CD8-positive, alpha-beta T cell (primary cell): ENCODE measurements at places on chromosomes 12 and 14.

- no peak for DNase-seq
These were observed 153.7 kb downstream of the PCNX1 start for GRCh38 chr14:71060825-71061455.

DNA sequence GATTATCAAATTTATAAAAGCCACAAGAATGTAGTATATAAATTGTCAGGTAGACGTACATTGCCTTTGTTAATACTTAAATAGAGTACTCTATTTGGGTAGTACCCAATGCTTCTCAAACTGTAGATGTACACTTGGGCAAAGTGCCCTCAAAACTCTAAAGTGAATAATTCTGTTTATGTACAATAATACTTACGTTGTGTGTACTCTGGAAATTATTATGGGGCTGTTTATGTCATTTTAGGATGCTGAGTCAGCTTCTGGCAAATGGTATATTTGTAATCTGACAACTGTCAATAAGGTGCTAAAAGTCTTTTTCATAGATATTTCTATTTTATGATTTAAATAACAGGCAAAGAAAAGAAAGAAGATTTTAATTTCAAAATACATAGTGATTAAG is 102.4 kb downstream of the CCDC91 start:
- no peak for DNase-seq

- peak; percentile 60 for DNase-seq
These were observed 61.3 kb downstream of the C14orf132 start for GRCh38 chr14:96100161-96101064.

DNA sequence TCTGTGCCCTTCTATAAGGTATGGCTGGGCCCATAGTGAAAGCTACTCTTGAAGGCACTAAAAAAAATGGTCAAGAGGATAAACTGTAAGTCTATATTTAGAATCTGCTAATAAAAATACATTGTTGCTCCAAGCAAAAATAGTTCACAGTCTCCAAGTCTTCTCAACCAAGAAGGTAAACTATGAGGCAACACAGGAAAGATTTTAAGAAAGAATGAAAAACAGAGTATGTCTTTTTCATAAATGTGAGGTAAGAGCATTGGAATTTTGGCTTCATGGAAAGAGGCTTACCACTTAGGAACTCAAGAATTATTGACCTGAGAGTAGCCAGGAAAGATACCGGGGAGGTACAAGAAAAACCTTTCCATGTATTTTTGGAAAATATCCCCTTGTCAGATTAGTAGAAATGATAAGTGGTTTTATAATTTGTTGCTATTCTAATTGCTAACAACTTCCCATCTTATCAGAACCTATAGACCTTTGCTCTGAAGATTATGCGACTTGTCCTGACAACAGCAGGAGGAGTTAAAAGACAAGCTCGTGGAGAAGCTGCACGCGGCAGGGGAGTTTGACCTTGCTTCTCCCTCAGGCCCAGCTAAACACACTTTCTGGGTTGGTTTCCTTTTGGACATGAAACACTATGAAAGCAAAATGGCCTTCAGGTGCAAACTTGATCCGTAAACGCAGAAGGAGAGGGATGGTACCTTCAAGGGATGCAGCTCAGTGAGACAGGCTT is 238.1 kb downstream of the FOXN3 start:
- no peak for DNase-seq

DNA sequence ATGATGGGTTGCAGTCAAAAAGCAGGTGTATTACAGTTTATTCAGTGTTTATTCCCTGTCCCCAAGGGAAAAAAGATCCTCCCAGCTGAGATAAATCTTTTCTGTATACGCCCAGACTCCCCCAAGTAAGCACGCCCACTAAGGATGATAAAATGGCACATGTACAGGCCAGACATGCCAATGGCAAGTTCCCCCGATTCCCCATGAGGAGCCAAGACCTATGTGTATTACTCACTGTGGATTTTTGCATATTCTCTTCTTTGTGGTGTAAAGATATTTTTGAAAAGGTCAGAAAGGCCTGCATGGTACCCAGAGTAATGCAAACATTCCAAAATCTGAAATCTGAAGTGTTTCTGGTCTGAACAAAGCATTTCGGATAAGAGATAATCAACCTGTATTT is 22.2 kb downstream of the NR2C1 start:
- no peak for DNase-seq

GRCh38 chr14:65329911-65330310 is 82.6 kb upstream of the FUT8 start:
- DNase-seq = no peak

DNA sequence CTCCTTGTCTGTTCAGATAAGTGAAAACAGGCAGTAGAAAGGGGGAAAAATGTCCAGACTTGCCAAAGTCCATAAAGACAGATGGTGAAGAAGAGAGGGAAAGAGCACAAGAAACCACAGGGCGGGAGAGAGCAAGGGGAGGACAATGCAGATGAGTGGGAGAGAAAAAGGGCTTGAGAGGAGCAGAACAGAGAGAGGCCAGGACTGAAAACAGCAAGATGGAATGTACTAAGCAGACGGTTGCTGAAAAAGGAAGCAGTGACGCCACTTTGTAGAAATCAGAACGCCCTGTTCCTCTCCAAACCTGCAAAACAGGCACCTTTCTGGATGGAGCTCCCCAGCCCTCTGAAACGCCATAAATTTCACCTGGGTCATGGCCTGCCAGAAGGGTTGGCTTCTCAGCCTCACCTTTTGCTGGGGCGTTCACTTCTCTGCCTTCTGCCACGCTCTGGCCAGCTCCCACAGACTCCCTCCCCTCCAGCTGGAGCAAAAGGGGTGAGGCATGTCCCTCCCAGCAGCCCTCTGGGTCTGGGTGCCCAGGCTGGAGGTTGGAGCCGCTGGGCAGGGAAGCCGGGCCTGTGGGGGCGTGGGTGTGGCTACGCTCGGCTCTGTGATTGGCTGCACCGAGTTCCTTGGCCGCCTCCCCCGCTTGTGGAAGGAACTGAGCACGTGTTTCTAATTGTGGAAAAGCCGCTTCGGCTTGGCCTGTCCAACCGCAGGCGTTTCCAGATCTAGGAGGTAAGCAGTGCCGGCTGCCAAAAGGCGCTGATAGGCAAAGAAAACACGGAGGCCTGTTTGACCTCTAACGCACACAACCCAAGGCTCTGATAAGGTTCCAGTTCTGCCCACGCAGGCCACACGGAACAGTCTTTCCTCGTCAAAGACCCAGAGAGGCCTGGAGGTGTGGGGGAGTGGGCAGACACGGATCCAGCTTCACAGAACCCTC is 29.3 kb downstream of the SLC7A8 start:
- DNase-seq = no peak

GRCh38 chr12:12456637-12457036 is 99.8 kb downstream of the BORCS5 start:
- no peak for DNase-seq

GRCh38 chr12:92929983-92930382 is 888 bp upstream of the EEA1 start:
- no peak for DNase-seq

GRCh38 chr14:63863004-63863403 is 10.2 kb downstream of the SYNE2 start:
- DNase-seq = no peak

- DNase-seq = no peak
These were observed 7.3 kb downstream of the SPRYD3 start for GRCh38 chr12:53071591-53072551.

DNA sequence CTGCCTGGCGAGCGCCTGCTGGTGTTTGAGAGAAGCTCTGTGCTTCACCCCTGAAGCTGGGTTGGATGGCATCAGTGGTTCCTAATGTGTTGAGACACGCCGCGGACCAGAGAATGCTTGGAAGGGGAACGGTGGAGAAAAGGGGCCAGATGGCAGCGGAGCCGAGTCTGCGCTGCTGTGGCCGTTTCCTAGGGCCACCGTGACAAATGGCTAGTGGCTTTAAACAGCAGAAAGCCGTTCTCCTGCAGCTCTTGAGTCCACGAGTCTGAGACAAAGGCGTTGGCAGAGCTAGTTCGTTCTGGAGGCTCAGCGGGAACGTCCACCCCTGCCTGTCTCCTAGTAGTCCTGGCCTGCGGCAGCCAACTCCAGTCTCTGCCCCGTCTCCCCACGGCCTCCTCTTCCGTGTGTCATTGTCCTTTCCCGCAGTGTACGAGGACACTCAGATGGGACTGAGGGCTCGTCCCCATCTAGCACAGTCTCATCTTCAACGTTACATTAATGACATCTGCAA is 103.6 kb downstream of the ADGRD1 start:
- no peak for DNase-seq

DNA sequence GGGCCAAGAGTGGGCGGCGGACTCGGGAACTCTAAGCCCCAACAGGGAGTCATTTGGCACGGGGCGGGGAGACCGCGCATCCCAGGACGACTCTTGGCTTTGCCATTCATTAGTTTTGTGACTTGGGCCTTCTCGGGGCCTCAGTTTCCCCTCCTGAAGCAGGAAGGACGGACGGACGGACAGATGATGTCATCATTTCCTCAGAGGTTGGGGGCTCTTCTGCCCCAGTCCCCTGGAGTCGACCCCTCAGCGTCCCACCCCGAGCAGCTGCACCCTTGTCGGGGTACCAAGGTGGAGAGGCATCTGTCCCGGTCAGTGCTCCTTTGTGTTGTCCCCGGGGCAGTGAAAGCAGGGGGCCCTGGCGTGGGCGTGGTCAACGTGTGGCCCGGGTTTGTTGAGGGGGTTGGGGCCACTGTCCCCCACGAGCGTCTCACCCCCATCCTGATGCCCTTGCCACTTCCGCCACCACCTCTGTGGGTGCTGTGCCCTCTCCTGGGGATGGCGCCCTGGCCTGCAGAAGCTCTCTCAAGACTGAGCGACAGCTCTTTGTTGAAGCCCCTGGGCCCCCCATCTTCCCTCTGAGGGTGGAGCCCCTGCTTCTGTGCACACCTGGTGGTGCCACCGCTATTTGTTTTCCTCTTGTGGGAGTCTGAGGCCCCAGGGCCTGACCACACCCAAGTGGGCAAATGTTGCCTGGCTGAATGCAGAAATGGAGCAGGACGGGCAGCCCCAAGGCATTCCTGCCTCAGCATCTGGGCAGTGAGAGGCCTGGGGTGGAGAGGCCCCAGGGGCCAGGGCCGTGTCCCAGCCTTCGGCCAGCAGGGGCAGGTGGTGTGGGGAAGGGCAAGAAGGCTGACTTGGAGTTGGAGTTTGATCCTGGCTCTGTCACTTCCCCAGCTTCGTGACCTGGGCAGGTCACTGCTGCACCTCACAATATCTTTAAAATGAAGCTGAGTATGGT is 896 bp downstream of the HHIPL1 start:
- DNase-seq = no peak
